ENCODE measurements at places on chromosomes 3 and 15. TPM values are rescaled to one million over a fixed set of nuclear protein-coding genes. Genes with fewer than 3 reads are reported as not detected.

CNTN4 gene
- total RNA-seq: not detected

GRCh38 chr3:189167027-189167766, 4.6 kb upstream of the TPRG1 start:
- DNase-seq: peak; percentile 19
- no peaks in the 10 kb centered on the region for H3K36me3 ChIP-seq
- no peaks in the 10 kb centered on the region for H3K27me3 ChIP-seq
- H3K4me3 ChIP-seq: no peak overlapping the region
- peaks cover 14% of the 10 kb centered on the region for H3K4me1 ChIP-seq

- H3K36me3 ChIP-seq: peaks cover 77% of the 10 kb centered on the region
- peak overlapping the region; percentile 66 for H3K27ac ChIP-seq
- no peak for DNase-seq
- H3K27me3 ChIP-seq: no peaks in the 10 kb centered on the region
- H3K4me3 ChIP-seq: no peak overlapping the region
Observed at GRCh38 chr3:16372362-16373292, 107.6 kb downstream of the OXNAD1 start.

SLC24A5 gene
- not detected for total RNA-seq

- no peaks in the 10 kb centered on the region for H3K27me3 ChIP-seq
- H3K4me3 ChIP-seq: no peak overlapping the region
- no peaks in the 10 kb centered on the region for H3K36me3 ChIP-seq
- peaks cover 6% of the 10 kb centered on the region for H3K4me1 ChIP-seq
- no peak overlapping the region for H3K27ac ChIP-seq
Observed at GRCh38 chr15:66581972-66582537, 16.3 kb upstream of the LCTL start.

- no peaks in the 10 kb centered on the region for H3K36me3 ChIP-seq
- no peak overlapping the region for H3K4me3 ChIP-seq
- no peaks in the 10 kb centered on the region for H3K27me3 ChIP-seq
Observed at GRCh38 chr3:177905173-177906125, 630.8 kb upstream of the KCNMB2 start.

UBL7 gene
- 48.6 TPM for total RNA-seq

GPR15 gene
- total RNA-seq: 1.3 TPM

DNA sequence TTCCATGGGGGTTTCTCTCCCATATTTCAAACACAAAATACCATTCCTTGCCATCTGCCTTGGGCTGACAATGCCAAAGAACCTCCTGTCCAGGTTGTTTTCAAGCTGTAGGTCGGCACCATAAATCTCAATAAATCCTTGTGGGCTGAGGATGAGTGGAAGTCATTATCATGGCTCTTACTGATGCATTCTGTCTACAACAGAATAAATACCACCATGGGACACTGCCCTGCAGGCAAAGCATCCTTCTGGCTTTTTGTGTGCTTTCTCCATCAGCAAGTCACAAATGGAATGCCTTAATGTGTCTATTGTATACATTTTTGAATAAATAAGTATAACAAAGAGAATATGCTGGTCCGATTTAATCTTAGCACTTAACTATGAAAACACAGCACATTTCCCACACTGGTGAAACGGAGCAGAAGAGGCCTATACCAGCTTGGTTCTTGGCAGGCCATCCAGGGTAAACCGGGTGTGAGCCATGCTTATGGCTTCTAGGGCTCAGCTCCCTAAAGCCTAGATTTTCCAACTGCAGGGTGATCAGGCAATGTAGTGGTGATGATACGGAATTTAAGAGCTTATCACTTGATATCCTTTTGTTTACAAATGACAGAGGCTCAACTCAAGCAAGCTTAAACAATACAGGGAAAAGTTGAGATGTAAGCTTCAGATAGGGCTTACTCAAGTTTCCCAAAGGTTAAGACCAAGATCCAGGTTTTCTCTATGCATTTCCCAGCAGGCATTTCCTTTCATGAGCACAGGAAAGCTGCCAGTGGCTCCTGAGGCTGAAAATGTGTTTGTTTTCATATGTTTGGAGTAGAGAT, 133.2 kb upstream of the LRTM1 start:
- no peak overlapping the region for H3K4me3 ChIP-seq
- no peaks in the 10 kb centered on the region for H3K36me3 ChIP-seq
- no peaks in the 10 kb centered on the region for H3K4me1 ChIP-seq

DNA sequence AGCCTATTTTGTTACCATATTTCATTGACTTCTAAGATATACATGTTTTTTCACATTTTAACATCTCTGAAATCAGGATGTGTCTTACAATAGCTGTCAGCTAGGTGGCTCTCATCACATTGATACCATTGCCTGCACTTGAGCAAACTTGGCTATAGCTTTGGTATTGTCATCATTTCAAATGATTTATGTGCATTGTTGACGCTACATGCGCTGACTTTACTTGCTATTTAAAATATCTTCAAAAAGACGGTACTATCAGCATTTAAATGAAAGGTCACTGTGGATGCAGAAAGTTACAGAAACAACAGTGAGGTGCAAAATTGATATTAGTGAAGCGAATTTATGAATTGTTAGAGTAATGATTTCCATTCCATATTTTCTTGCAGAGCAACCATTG, 54.0 kb upstream of the ABHD2 start:
- peaks cover 3% of the 10 kb centered on the region for H3K4me1 ChIP-seq
- H3K27ac ChIP-seq: no peak overlapping the region
- no peaks in the 10 kb centered on the region for H3K36me3 ChIP-seq
- DNase-seq: no peak

GRCh38 chr15:48289628-48290027, 41.6 kb upstream of the DUT start:
- no peak for DNase-seq
- H3K36me3 ChIP-seq: no peaks in the 10 kb centered on the region
- no peak overlapping the region for H3K4me3 ChIP-seq

- peak overlapping the region; percentile 93 for H3K27ac ChIP-seq
- H3K27me3 ChIP-seq: no peaks in the 10 kb centered on the region
- peak; percentile 73 for DNase-seq
- peaks cover 92% of the 10 kb centered on the region for H3K4me1 ChIP-seq
Observed at GRCh38 chr15:77019521-77020331, 24.8 kb downstream of the PSTPIP1 start.

DNA sequence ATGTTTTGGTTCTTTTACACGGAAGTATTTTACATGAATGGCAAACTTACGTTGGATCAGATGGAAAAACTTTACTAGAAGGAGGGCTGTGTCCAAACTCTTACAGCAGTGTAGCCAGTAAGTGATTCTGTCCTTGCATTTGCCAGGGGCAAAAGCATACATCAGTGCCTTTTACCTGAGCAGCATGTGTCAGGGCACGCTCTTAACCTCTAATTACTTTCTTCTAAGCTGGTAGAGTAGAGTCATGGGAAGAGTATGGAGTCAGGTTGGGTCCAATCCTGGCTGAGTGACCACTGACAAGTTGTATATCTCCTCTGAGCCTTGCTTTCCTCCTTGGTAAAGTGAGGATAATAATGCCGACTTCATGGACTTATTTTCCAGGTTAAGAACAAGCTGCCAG, 47.1 kb downstream of the RYR3 start:
- H3K4me3 ChIP-seq: no peak overlapping the region
- no peak overlapping the region for H3K27ac ChIP-seq
- DNase-seq: no peak
- H3K27me3 ChIP-seq: peaks cover 1% of the 10 kb centered on the region

DNA sequence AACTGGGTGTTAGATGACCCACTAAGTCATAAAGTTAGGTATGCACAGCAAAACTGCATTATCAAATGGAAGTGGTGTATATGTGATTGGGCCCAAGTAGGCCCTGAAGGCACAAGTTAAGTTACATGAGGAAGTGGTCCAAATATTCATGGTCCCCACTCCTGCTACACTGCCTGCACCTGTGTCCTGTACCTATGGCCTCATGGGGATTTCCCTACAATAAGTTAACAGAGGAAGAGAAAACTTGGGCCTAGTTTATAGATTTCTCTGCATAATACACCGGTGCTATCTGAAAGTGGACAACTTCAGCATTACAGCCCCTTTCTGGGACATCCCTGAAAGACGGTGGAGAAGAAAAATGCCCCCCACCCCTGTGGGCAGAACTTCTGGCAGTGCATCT, 41.5 kb downstream of the STRIT1 start:
- H3K27me3 ChIP-seq: peaks cover 2% of the 10 kb centered on the region
- no peaks in the 10 kb centered on the region for H3K4me1 ChIP-seq
- no peaks in the 10 kb centered on the region for H3K36me3 ChIP-seq
- no peak overlapping the region for H3K4me3 ChIP-seq
- H3K27ac ChIP-seq: no peak overlapping the region
- DNase-seq: no peak

DNA sequence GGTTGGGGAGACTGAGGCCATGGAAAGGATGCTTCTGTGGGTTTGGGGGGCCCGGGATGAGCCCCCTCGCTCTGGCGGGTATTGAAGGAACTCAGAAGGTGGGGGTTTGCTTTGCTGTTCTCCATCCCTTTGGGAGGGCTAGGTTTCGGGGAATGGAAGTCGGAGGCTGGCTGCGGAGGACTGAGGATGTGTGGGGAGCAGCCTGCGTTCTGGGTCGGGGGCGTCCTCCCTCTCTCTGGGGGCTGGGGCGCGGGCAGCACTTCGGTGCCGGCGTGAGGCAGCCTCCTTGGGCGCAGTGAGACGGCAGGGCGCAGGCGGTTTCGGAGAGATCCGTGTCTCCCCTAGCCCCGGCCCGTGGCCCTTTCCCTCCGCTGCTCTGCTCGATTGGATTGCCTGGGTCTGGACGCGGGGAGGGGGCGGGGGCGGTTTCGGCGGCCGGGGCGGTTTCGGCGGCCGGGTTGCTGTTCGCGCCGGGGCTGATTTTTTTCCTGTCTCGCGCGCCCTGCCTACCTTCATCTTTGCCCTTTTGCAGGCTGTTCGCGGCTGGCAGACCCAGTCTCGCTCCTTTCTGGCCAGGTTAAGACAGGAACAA, 1.4 kb downstream of the PTPRG start:
- H3K4me3 ChIP-seq: peak overlapping the region; percentile 49
- peak; percentile 8 for DNase-seq
- H3K27me3 ChIP-seq: peaks cover 57% of the 10 kb centered on the region
- H3K4me1 ChIP-seq: peaks cover 13% of the 10 kb centered on the region
- H3K36me3 ChIP-seq: no peaks in the 10 kb centered on the region

RYR3 gene
- total RNA-seq: not detected

FANCD2 gene
- 86.4 TPM for total RNA-seq

- H3K27me3 ChIP-seq: no peaks in the 10 kb centered on the region
- peaks cover 14% of the 10 kb centered on the region for H3K4me1 ChIP-seq
- peak overlapping the region; percentile 15 for H3K27ac ChIP-seq
- H3K36me3 ChIP-seq: peaks cover 50% of the 10 kb centered on the region
Observed at GRCh38 chr15:78018946-78019644, 58.4 kb downstream of the TBC1D2B start.

DNA sequence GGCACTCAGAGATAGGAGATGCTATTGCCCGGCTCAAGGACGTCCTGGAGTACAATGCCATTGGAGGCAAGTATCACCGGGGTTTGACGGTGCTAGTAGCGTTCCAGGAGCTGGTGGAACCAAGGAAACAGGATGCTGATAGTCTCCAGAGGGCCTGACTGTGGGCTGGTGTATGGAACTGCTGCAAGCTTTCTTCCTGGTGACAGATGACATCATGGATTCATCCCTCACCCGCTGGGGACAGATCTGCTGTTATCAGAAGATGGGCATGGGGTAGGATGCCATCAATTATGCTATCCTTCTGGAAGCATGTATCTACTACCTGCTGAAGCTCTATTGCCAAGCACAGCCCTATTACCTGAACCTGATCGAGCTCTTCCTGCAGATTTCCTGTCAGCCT, 26.4 kb downstream of the BCL2A1 start:
- no peaks in the 10 kb centered on the region for H3K27me3 ChIP-seq
- no peak overlapping the region for H3K4me3 ChIP-seq
- no peak overlapping the region for H3K27ac ChIP-seq
- H3K36me3 ChIP-seq: peaks cover 1% of the 10 kb centered on the region
- no peak for DNase-seq

- no peak overlapping the region for H3K4me3 ChIP-seq
- no peak for DNase-seq
- H3K27me3 ChIP-seq: no peaks in the 10 kb centered on the region
Observed at GRCh38 chr3:143726727-143727126, 121.5 kb downstream of the SLC9A9 start.

MRPS25 gene
- 67.0 TPM for total RNA-seq

DNA sequence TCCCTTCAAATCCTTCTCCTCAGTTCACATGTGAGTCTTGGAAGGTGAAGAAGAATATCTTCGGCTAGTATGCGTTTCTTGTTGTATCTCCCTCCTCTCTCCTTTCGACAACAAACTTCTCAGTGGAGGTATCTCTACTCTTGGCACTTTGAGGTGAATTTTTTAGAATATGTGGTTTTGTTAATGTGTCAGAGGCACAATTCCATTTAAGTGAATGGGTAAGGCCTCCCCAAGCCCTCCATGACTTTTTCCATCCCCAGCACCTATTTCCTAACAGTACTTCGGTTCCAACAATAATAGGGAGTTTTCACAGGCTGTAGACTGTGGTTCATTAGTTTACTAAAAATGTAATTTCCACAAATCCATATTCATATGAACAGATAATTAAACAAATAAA, 74.2 kb downstream of the TM4SF4 start:
- H3K27ac ChIP-seq: no peak overlapping the region
- peaks cover 6% of the 10 kb centered on the region for H3K27me3 ChIP-seq
- H3K4me1 ChIP-seq: no peaks in the 10 kb centered on the region
- no peak overlapping the region for H3K4me3 ChIP-seq

DNA sequence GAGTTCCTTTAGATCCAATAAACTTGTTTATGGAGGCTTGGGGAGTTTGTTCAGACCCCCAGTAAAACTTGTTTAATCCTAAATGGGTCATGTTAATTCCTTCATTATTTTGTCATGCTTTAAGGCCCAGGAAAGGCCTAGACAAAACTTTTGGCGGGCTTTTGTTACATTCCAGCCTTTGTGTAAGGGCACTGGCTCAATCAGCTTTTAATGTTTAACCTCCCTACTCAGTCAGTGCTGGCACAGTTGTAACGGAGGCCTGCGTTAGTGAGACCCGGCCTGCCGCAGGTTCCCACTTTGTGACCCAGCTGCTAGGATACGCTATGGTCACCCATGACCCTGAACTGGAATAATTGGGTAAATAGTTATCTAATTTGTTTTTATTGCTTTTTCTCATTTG, 59.2 kb downstream of the OXSM start:
- peaks cover 5% of the 10 kb centered on the region for H3K27me3 ChIP-seq
- H3K36me3 ChIP-seq: no peaks in the 10 kb centered on the region
- no peak for DNase-seq
- H3K27ac ChIP-seq: no peak overlapping the region
- H3K4me1 ChIP-seq: peaks cover 7% of the 10 kb centered on the region

- H3K4me1 ChIP-seq: peaks cover 35% of the 10 kb centered on the region
- H3K27me3 ChIP-seq: no peaks in the 10 kb centered on the region
- no peak overlapping the region for H3K27ac ChIP-seq
- no peak for DNase-seq
- H3K4me3 ChIP-seq: no peak overlapping the region
Observed at GRCh38 chr15:29018120-29018805, 132.5 kb downstream of the APBA2 start.

Data from activated CD4-positive, alpha-beta T cell treated with anti-CD3 and anti-CD28 coated beads for 36 hours (primary cell).